LHCN-M2 (cell line): ENCODE measurements at places on chromosomes 2 and 18. TPM values are rescaled to one million over a fixed set of nuclear protein-coding genes. Genes with fewer than 3 reads are reported as not detected.

DNA sequence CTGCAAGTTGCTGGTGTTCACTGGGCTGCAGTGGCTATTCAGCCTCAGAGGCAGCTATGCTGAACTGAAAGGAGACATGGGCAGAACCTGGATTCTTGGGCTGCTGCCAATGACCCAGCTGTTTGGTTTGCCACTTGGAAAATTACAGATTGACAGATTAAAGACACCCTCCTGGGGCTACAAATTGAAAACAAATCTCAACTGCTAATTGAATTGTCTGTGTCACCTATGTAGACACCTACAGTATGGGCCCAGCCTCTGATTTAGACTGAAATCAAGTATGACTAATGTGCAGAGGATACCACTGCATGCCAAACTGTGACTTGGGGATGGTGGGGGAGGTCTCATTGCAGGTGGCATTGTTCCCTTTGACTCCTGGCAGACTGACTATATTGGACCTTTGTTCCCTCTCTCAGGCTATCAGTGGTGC, 42.8 kb downstream of the ITSN2 start:
- DNase-seq: peak; percentile 41

- no peak for DNase-seq
Measured at GRCh38 chr2:114949228-114949804, 506.9 kb downstream of the DPP10 start.

FBLN7 gene
- total RNA-seq: 4.4 and 5.1 TPM in 2 replicates

SLC8A1 gene
- total RNA-seq: 21.7 and 22.5 TPM in 2 replicates

DNA sequence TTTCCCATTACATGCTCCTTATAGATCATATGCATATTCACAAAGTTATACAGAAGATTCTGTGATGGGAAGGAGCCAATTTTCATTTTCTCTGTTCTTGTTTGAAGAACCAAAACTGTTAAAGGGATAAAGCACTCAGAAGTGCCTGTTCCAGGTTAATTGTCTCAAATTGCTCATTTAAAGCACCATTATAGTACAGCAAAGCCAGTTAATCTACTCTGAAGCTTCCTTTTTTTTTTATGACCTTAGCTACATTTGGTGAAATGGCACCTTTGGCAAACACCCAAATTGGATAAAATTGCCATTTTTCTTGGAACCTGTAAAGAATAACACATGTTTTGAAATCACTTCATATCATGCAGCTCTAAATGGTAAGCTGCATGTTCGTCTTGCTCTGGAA, 1092.3 kb downstream of the BCL11A start:
- DNase-seq: no peak

GRCh38 chr2:236678307-236678975, 108.8 kb downstream of the ACKR3 start:
- DNase-seq: no peak

MAL gene
- not detected in 2 replicates for total RNA-seq

GRCh38 chr18:41155910-41156851, 798.9 kb upstream of the PIK3C3 start:
- DNase-seq: no peak

GRCh38 chr2:198191651-198192050, 387.3 kb downstream of the PLCL1 start:
- no peak for DNase-seq
